NCI-H2171 treated with DMSO at 0.1 percent for 48 hours (cell line): ENCODE measurements at places on chromosomes 6 and 20.

DNA sequence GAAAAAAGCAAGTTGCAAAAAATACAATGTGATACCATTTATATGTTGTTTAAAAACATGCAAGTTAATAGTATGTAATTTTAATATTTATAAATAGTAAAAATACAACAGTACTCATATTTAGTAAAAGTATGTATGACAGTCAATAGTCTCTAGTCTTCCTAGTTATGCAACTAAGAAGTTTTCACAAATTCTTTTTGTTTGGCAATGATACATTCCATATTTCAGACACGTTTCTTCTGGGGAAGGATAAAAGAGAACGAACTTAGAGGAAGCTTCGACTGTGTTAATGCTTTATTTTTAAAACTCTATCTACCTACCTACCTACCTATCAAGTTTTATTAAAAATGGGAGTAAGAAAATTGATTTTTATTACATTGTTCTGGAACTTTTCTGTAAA lies 77.7 kb downstream of the UBE3D start:
- DNase-seq = no peak

DNA sequence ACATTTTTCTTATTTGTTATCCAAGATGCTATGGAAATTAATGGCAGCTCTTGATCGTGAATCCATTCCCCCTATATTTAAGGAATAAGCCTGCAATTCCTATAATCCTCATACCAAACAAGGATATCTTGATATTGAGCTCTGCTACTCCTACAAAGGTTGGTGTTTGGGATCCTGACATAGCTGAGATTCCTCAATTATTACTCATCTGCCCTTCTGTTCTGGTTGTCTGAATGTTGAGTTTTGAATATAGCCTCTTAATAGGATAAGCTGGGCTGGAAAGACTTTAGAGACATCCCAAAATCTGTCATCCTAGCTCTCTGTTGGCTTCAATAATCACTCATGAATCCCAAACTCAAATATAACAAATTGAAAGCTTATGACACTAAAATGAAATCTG lies 49.9 kb downstream of the CLIC5 start:
- no peak for DNase-seq

DNA sequence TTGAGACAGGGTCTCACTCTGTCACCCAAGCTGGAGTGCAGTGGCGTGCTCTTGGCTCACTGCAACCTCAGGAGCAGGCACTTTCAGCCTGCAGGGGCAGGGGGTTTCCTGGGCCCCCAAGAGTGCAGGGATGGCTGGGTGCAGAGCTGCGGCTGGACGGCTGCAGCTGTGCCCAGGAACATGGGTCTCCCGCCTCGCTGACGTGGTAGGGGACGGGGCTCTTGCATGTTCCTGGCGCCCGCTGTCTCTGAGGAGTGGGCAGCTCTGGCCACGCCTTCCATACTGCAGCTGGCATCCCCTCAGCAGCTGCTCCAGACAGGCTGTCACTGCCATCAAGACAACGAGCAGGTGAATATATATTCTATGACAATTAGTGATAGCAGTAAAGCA lies 2.2 kb upstream of the DEK start:
- no peak for DNase-seq

DNA sequence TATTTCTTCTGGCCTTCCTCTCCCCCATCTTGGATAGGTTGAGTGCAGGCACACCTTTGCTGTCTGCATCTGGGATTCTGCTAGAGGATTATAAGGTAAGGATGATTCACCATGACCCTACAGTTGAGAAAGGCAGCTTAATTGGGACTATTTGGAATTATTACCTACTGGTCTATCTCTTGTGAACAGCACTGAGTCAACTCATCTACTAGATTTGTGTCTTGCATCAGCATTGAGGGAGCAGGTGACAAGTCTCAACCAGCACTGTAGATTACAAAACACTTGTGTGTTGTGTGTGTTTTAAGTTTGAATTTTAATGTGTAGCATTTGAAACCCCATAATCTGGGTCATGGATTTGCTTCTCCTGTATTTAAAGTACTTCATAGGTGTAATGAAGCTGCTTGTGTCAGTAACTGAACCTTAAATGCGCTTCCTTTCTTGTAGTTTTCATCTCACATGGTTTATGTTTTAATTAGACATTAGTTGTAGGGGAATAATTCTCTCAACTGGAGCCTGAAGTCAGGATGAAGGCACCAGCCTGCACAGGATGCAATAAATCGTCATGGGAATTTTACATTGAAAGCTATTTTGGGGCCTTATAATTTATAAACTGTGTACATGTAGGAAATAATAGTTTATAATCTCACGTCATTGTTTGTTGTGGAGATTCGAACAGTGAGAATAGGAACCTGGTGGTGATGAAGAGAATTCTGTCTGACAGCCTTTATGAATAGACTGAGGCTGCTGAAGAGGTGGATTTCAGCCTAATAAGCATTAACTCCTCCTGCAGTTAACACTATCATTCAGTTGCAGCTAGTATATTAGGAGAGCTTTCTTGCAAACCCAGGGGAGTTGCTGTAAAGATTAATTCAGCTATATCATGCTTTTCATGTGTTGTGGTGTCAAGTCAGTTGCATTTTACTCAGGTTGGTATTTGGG lies 125.1 kb downstream of the JARID2 start:
- no peak for DNase-seq
